ENCODE measurements at places on chromosomes 12 and 14.

- DNase-seq: no peak
These were observed 43.1 kb downstream of the LTBP2 start for GRCh38 chr14:74568911-74569310.

- DNase-seq: no peak
These were observed 95.2 kb upstream of the FOXG1 start for GRCh38 chr14:28671425-28671824.

- no peak for DNase-seq
These were observed 4.0 kb downstream of the MAPKAPK5 start for GRCh38 chr12:111846016-111846415.

DNA sequence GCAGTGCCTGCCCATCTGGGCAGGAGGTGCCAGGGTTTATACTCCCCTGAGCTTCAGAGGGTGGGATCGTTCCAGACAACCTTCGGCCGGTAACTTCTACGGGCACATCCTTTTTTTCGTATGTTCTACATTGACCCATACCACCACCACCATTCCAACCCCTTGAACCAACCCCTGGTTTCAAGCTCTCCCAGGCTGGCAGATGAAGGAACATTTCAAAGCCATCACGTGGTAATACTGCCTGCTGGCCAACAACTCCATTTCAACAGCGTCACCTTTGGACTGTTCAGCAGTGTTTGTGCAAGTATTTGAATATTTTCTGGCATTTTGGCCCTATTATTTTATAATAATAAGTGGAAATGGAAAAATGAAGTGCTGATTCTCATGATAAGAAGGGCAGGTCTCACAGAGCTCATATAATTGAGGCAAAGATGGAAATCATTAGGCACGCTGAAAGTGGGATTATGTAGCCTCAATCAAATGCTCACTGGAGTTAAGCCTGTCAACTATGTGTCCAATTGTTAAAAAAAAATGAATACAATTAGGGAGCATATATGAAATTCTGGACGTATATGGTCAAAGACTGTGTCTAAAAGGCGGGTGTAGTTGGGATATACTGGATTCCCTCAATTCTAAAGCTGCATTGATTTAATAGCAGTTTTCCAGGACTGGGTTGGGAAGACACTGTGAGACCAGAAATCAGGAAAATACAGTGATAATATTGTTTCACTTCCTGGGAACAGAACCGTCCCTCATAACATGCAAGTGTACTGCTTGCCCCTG lies 162.1 kb downstream of the ZFP36L1 start:
- DNase-seq: no peak

DNA sequence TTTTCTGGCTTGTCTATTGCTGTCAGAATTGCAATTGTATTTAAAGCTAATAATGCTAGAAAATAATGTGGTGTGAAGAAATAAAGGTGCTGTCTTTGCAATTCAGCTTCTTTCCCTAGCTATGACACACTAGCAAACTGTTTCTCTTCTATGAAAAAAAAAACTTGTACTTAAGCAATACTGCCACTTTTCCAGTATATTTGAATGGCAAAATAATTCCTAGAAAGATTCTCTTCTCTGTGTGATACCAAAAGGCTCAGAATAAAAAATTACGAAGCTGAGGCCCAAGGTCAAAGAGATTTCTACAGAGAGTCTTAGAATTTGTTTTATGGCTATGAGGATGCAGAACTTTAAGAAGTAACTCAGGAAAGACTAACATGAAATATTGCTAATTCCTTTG lies 235.5 kb downstream of the ADAMTS20 start:
- DNase-seq: no peak

DNA sequence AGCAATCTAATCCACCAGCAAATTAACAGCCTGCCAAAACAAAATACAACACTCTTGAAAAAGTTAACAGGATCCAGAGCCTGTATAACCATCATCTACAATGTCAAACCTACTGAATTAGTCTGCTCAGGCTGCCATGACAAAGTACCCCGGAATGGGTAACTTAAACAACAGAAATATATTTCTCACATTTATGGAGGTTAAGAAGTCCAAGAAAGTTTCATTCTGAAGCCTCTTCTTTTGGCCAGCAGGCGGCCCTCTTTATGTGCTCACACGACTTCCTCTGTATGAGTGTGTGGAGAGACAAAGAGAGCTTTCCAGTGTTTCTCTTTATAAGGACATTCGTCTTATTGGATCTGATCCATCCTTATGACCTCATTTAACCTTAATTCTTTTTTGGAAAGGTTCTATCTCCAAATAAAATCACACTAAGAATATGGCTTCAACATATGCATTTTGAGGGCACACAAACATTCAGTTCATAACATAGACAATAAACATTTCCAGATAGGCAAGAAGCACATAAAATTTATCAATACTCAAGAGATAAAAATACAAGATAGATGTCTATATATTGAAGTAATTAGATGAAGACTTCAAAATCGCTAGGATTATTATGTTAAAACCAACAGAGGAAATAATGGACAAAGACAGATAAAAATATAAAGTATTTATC lies 5.9 kb upstream of the RERG start:
- DNase-seq: peak; percentile 30

- peak; percentile 26 for DNase-seq
These were observed 456.7 kb upstream of the SEL1L start for GRCh38 chr14:81990312-81990761.

DNA sequence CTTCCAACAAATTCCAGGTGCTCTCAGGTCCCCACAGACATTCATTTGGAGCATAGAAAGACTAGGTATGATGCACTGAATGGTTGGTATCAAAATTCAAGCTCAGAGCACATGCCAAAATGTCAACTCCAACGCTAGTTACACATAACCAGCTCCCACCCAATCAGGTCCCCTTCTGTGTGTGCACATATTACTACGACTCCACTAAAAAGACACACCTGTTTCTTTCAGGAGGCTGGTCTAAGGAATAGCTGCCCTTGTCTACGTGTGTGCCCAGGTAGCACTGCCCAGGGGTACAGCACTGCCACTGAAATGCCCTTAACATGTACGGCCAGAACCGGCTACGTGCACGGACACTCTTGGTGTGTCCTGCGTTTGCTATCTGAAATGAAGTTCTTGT lies 138.1 kb downstream of the KCNK10 start:
- no peak for DNase-seq

GRCh38 chr12:24172031-24172772 lies 222.7 kb upstream of the SOX5 start:
- DNase-seq: peak; percentile 24

DNA sequence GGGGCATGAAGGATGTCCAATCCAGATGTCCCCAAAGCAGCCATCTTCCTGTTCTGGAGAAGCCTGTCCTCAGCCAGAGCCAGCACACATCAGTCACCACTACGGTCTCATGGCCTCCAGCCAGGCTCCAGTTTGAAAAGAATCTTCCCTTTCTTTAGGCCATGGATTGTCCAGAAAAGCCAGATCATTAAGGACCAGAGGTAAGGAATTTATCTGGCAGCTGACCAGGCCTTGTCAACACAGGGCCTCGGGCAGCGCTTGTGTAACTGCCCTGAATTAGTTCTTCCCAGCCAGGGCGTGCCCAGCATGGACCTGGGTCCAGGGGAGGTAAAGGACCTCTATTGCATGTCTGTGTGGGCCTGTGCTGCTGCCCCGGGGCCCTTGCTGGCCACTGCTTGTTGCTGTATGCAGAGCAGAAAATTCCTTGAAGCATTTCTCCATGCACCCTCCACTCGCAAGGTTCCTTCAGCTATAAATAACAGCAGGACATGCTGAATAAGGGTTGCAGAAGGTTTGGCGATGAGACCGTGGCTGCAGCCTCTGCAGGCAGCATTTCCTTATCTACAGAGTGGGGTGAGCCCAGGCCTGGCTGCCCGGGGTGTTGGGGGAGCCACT lies 21.7 kb upstream of the VPS37B start:
- no peak for DNase-seq

DNA sequence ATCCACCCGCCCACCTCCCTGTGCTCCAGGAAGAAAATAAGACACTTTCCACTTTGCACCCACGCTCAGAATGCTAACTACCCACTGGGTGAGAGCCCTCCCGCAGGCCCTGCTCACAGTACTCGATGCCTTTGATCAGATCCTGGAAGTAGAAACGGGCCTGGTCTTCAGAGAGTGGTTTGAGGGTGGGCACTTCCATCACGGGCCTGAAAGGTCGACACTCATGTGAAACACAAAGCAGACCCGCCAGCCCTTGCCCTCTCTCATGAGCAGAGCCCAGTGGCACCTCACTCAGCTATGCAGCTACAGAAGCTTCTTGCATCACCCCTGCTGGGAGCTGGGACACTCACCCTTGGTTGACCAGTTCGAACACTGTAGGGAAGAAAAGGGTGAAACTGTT lies 41.1 kb downstream of the CAMKK2 start:
- no peak for DNase-seq

- DNase-seq: no peak
These were observed 21.8 kb downstream of the PLXNC1 start for GRCh38 chr12:94169966-94170689.

DNA sequence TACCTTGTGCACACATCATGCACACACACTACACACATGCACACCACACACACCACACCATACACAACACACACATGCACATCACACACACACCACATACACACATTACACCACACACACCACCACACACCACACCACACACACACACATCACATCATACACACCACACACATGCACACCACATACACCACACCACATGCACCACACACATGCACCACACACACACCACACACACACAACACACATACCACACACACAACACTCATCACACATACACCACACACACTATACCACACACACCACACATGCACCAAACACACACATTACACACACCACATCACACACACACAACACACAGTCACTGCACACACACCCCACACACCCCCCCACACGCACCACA lies 38.1 kb downstream of the SDR9C7 start:
- no peak for DNase-seq

DNA sequence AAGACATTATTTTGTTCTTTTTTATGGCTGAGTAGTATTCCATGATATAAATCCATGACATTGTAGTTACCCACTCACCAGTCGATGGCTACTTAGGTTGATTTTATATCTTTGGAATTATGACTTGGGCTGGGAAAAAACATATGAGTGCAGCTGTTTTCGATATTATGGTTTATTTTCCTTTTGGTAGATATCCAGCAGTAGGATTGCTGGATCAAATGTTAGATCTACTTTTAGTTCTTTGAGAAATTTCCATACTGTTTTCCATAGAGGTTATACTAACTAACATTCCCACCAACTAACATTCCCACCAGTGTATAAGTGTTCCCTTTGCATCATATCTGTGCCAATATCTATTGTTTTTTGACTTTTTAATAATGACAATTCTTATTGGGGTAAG lies 29.9 kb upstream of the PTPRR start:
- no peak for DNase-seq

- no peak for DNase-seq
These were observed 10.8 kb downstream of the JDP2 start for GRCh38 chr14:75438486-75439080.

DNA sequence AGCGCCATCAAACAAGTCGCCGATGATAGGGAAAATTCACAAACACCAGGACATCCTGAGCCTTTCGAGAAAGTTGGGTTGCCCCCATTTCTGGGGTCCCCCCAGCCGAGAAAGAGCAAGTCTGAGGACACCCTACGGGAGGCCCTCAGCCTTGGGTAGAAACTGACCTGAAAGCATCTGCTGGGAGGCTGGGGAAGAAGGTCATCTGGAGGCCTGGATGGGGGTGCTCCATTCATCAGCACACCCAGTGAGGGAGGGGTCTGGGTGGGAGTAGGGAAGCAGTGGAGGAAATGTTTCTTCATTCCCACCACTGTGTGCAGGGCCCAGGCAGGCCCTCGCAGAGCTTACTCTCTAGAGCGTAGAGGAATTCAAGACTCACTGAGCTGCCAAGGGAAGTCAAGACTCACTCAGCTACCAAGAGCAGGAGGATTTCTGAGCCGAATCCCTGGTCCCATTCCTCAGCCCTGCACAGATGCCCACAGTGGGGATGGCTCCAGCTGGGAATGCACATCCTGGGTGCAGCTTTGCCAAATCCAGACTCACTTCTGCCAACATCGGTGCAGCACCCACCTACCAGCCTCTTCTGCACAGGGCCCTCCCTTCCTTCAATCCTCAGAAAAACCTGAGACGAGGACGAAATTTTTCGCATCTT lies 38.1 kb downstream of the DIO3 start:
- no peak for DNase-seq

DNA sequence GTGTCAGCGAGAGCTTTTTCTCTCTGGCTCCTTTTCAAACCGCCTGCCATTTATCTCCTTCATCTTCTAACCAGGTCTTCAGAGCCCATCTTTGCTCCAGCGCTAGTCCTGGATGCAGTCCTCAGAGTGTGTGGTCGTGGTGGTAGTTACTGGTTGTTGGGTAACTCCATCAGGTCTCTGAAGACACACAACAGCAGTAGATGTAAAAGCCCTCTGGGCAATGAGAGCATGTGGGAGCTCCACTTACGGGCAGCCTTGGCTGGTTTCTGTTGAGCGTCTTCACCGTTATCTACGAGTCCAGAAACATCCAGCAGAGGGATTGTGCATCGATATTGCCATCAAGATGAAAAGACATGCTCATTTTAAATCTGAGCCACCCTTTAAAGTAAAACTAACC lies 61.2 kb downstream of the FBXL14 start:
- DNase-seq: no peak

All from GM10248 (cell line).